ENCODE measurements at places on chromosomes 2 and 18.

DNA sequence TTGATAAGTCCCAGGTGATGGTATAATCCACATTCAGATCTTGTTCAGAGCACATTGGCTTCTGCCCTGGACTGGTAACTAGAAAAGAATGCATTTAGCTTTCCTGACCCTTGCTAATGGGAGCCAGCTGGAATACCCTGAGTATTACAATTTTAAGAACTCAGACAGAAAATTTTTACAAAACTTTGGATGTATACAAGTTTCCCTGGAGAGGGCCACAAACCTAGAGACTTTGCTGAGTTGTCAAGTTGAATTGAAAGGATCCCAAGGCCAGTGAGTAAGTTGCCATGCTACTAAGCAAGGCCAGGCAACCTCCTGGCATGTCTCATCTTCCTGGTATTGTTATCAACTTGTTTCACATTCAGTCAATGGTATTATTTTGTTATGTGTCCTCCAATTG lies 20.0 kb upstream of the NABP1 start:
- DNase-seq, result no peak

- DNase-seq, result no peak
Measured at GRCh38 chr2:177728920-177729319, 336.3 kb downstream of the AGPS start.

DNA sequence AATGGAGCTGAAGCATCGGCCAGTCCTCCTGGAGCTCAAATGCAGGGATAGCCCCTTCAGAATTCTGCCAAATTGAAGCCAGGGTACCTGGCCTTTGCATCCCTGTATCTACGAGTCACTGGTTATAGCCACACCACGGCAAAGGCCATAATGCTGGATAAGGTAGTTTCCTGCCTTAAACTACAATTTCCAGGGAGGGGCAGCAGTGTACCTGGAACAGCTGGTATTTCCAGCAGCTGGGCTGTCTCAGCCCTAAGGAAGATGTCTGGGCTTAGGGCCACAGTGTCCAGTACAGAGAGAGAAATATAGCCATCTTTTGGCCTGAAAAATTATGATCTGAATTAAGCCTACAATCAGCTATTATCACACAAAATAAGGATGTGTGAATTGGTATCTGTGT lies 180.3 kb downstream of the GCA start:
- no peak for DNase-seq

DNA sequence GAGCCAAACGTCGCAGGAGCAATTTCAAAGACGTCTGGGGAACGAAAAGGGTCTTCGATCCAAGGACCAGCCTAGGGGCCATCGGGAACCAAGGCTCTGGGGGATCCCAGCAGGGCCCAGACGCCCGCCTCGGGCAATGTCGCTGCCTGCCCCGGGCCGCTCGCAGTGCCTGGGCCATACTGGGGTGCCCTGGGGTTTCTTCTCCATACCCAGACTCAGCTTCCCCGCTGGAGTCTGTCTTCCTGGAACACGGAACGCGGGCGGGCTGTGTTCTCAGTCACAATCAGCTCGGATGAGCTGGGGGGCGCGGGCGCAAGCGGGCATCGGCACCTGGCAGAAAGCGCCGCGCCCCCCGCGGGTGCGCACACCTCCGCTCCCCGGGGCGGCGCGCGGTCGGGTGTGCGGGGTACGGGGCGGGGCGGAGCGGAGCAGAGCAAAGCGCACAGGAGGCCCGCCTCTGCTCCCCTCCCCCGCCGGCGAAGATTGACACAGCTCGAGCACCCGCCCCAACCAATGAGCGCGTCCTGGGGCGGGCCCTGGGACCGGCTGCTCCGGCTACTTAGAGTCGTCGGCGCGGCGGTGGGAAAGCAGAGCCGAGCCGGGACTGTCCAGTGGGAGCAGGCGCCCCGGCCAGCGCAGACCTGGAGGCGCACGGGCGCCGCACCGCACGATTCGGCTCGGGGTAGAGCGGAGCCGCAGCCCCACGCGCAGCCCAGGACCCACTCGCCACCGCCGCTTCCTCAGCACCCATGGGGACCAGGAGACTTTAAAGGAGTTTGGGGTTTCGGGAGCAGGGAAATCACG lies at the start of gene LRATD1:
TSS of gene LRATD1 (plus strand) at position 585 of the 804 bp plus-strand sequence. CDS start 1,263 bp downstream, outside the sequence.
- DNase-seq, result no peak

GRCh38 chr2:61277756-61278155 lies 115.8 kb downstream of the C2orf74 start:
- no peak for DNase-seq

GRCh38 chr2:171402906-171403580 lies 30.7 kb downstream of the METTL8 start:
- no peak for DNase-seq

GRCh38 chr2:8437949-8438400 lies 243.9 kb upstream of the ID2 start:
- DNase-seq, result no peak
